Chondrocyte (in vitro differentiated cells): ENCODE measurements at places on chromosomes 3 and 15. TPM values are rescaled to one million over a fixed set of nuclear protein-coding genes. Genes with fewer than 3 reads are reported as not detected.

Gene PLA2G4F
- not detected in 3 replicates for total RNA-seq

Gene UTS2B
- 0.17 to 0.44 TPM in 2 of 3 replicates, not detected in the other for total RNA-seq

Gene ISLR
- total RNA-seq, result 49.6 to 143 TPM (median 53.3 TPM) in 3 replicates

Gene FRMD4B
- 3.7 to 10.6 TPM (median 4.1 TPM) in 3 replicates for total RNA-seq

Gene MYLK
- 319 to 405 TPM (median 393 TPM) in 3 replicates for total RNA-seq

Gene TIGIT
- not detected in 3 replicates for total RNA-seq

DNA sequence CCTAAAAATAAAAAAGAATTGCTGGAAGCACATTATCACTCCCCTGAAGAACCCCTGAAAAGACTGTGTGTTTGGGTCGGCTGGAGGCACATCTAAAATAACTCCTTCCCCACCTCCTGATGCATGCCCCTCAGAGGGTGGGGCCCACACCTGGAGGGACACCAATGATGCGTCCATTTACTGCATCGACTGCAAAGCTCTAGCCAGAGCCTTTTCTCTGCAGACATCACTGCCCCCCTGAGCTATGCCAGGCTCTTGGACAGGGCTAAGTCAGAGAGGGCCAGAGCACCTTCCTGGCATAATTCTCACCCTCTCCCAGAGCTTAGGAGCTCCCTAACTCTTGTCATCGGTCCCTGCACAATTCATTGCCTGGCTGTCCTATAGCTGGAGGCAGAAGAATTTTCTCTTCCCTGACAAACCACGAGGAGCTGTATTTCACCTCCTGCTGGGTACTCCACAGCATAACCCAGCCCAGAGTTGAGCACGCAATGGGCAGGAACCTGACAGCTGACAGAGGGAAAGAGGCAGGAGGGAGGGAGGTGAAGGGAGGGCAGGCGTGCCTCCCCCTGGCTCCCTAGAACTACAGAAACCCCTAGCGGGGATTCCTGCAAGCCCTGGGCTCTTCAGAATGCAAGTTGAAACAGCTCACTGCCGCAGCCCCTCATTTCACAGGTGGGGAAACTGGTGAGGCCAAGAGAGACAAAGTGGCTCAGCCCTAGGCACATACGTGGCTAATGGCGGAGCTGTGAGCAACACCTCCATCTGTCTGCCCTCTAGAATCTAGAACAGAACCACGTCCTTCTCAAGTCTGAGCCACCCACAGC lies 46.6 kb downstream of the XXYLT1 start:
- H3K27ac ChIP-seq, result peak overlapping the region; percentile 87
- H3K36me3 ChIP-seq, result peaks cover 8% of the 10 kb centered on the region
- H3K4me1 ChIP-seq, result peaks cover 53% of the 10 kb centered on the region

DNA sequence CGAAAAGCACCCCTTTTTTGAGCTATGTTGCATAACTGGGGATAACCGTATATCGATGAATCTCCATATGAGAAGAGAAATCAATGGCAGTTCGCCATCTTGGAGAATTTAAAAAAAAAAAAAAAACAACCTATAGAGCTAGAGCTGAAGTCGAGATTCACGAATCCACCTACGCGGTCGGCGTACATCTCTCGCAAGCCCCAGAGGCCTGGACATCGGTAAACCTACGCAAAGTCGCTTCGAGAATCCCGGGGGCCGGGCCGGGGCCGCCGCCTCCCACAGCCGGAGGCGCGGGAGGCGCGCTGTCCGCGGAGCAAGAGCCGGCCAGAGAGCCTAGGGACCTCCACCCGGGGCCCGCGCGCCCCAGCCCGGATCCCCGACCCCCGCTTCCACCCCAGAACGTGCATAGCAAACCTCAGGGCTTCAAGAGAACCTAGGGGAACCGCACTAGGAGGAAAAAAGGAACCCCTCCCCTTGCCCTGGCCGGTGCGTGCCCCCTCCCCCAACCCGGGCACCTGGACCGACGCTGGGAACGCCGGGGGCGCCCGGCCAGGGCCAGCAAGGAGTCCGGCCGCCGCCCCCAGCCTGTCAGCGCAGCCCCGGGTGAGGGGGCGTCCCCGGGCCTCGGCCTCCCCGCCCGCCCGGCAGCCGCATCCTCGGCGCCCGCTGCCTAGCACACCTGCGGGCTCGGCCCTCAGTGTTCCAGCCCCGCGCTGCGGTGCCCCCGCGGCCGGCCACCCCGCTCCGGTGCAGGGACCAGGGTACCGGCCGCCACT lies 567 bp downstream of the PFN2 start:
- DNase-seq, result no peak
- peak overlapping the region; percentile 99 for H3K27ac ChIP-seq
- peaks cover 59% of the 10 kb centered on the region for H3K4me1 ChIP-seq
- H3K27me3 ChIP-seq, result no peaks in the 10 kb centered on the region

DNA sequence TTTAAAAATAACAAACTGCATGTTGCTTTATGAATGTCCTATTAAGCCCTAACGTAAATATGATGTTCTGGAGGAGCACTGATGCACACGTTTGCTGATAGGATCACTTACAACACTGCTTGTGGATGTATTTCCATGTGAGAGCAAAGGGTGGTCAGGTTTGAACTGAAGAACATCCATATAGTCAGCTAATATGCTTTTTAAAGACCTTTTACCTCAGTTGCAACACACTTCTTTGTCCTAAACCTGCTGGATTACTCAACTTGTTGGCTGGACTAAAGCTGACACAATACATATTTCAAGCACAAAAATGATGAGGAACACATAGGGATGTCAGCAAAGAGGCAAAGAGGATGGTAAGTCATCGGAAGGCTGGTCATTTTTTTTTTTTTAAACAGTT lies 186.6 kb downstream of the TIGIT start:
- no peak for DNase-seq
- H3K4me3 ChIP-seq, result no peak overlapping the region
- H3K4me1 ChIP-seq, result peaks cover 48% of the 10 kb centered on the region
- H3K27me3 ChIP-seq, result no peaks in the 10 kb centered on the region
- H3K27ac ChIP-seq, result peak overlapping the region; percentile 51

GRCh38 chr15:78050441-78050809 lies 27.1 kb downstream of the TBC1D2B start:
- no peak for DNase-seq
- H3K4me1 ChIP-seq, result peaks cover 54% of the 10 kb centered on the region
- H3K27me3 ChIP-seq, result no peaks in the 10 kb centered on the region
- H3K36me3 ChIP-seq, result peaks cover 10% of the 10 kb centered on the region

DNA sequence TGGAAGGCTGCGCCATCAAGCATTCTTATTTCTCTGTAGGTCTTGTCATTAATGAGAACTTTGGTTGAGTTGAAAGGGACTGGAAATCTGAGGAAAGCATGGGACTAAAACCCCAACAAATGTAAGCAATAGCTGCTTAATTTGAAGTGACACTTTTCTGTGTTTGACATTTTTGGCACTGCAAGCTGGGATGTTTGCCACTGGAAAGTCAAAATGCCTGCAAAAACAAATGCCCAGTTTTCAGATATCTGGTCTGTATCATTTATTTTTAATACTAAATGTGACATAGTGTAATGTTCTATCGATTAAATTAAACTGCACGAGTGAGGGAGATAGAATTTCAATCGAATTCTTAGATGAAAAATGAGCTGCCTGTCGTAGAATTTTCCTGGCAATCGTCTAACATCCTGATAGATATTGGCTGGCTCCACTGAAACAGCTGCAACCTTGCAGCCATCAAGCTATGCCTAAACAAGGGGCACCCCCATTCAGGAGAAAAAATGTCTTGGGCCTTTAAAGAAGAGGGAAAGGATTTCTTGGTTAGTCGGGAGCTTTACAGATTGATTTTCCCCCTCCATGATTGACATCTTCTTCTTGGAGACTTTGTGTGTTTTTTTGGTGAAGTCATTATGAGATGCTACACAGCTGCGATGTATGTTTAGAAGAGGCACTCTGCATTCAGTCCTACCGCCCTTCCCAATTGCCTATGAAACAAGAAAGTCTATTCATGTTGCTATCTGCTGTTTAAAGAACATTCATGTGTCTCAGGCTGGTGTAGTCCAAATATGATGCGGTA lies 316.7 kb upstream of the TBL1XR1 start:
- H3K36me3 ChIP-seq, result no peaks in the 10 kb centered on the region
- no peaks in the 10 kb centered on the region for H3K27me3 ChIP-seq
- H3K4me3 ChIP-seq, result no peak overlapping the region
- H3K4me1 ChIP-seq, result peaks cover 12% of the 10 kb centered on the region

DNA sequence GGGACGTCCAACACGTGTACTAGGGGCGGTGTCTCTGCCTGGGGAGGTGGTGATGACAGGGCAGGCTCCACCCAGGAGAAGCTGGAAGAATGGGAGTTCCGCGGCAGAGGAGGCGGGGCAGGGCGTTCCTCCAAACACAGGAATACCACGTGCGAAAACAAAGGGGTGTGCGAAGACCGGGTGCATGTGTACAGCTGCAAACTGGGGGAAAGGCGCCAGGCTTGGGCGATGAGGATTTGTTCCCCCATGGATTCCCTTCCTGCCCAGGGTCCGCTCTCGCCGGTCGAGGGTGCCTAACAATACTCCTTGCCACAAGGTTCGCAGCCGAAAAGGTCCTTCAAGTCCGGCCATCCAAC lies 500 bp upstream of the ZSCAN2 start:
- H3K27ac ChIP-seq, result peak overlapping the region; percentile 91

- H3K27ac ChIP-seq, result peak overlapping the region; percentile 74
- no peak for DNase-seq
- H3K27me3 ChIP-seq, result no peaks in the 10 kb centered on the region
- no peak overlapping the region for H3K4me3 ChIP-seq
- peaks cover 14% of the 10 kb centered on the region for H3K4me1 ChIP-seq
Measured at GRCh38 chr15:50939911-50940310, 31.4 kb downstream of the AP4E1 start.

DNA sequence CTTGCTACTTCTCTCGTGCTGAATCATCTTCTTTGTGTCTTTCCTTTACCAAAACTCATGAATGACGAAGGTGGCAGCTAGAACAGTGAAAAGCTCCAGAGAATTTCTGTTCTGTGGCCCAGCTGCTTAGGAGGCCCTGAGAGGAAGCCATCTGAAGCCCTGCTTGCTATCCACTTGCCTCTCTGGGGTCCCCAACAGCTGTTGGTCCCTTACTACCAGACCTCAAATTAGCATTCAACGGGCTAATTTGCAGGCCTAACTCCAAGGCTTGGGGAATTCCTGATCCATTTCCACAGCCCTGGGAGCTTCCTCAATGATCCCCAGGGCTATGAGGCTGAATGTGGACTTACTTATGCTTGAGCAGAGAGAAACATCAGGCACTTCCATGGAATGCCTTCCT lies 37.5 kb upstream of the FSTL1 start:
- no peaks in the 10 kb centered on the region for H3K27me3 ChIP-seq
- DNase-seq, result no peak
- no peak overlapping the region for H3K4me3 ChIP-seq
- peaks cover 6% of the 10 kb centered on the region for H3K36me3 ChIP-seq
- H3K27ac ChIP-seq, result no peak overlapping the region
- H3K4me1 ChIP-seq, result peaks cover 18% of the 10 kb centered on the region

- no peak for DNase-seq
- H3K36me3 ChIP-seq, result peaks cover 3% of the 10 kb centered on the region
- H3K4me3 ChIP-seq, result no peak overlapping the region
- no peak overlapping the region for H3K27ac ChIP-seq
- H3K4me1 ChIP-seq, result peaks cover 37% of the 10 kb centered on the region
- H3K27me3 ChIP-seq, result no peaks in the 10 kb centered on the region
Measured at GRCh38 chr3:48553361-48553760, 3.2 kb downstream of the PFKFB4 start.

GRCh38 chr3:59084583-59084982 lies 34.8 kb upstream of the CFAP20DC start:
- H3K27ac ChIP-seq, result peak overlapping the region; percentile 9
- H3K4me1 ChIP-seq, result peaks cover 13% of the 10 kb centered on the region
- no peak overlapping the region for H3K4me3 ChIP-seq
- H3K36me3 ChIP-seq, result no peaks in the 10 kb centered on the region

- no peak for DNase-seq
- no peaks in the 10 kb centered on the region for H3K27me3 ChIP-seq
- peaks cover 15% of the 10 kb centered on the region for H3K4me1 ChIP-seq
- H3K27ac ChIP-seq, result no peak overlapping the region
Measured at GRCh38 chr15:57193161-57193560, 183.1 kb upstream of the CGNL1 start.

- no peaks in the 10 kb centered on the region for H3K36me3 ChIP-seq
- H3K4me3 ChIP-seq, result no peak overlapping the region
- no peaks in the 10 kb centered on the region for H3K27me3 ChIP-seq
- peaks cover 22% of the 10 kb centered on the region for H3K4me1 ChIP-seq
Measured at GRCh38 chr3:124685067-124685466, 45.2 kb upstream of the UMPS start.

DNA sequence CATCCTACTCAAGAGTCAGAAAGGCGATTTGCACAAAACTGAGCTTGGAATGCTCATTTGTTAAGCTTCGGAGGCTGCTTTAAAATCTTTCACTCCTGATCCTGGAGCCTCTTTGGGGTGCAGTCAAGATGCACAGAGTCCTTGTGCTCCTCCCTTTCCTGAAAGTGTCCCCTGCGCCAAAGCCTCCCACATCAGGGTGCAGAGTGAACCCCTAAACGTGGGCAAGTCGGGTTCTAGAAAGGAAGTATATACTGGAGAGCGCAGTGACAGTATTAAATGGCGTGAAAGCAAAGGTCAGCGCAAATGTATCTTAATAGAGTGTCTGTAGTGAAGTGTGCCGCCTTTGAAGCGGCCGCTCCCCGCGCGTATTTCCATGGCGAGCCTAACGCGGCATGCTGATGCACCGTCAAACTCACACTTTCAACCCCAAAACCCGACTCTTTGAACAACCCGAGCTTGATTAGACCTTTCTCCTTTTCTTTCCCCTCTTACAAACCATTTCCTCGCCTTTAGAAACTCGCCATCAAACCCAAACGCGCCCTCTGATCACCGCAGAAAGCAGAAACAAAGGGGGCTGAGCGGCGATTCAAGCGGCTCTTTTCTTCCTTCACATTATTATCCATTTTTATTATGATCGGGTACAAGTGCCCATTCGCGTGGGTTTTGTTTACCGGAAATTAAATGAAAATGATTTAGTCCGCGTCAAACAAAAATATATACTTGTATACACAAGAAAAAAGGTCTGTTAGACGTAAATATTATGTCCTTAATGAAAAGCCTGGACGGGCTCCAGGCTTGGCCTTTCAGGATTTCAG lies 18.3 kb downstream of the ZIC4 start:
- DNase-seq, result no peak
- H3K36me3 ChIP-seq, result peaks cover 8% of the 10 kb centered on the region
- peaks cover 19% of the 10 kb centered on the region for H3K4me1 ChIP-seq
- peaks cover 70% of the 10 kb centered on the region for H3K27me3 ChIP-seq
- H3K27ac ChIP-seq, result no peak overlapping the region
- no peak overlapping the region for H3K4me3 ChIP-seq

DNA sequence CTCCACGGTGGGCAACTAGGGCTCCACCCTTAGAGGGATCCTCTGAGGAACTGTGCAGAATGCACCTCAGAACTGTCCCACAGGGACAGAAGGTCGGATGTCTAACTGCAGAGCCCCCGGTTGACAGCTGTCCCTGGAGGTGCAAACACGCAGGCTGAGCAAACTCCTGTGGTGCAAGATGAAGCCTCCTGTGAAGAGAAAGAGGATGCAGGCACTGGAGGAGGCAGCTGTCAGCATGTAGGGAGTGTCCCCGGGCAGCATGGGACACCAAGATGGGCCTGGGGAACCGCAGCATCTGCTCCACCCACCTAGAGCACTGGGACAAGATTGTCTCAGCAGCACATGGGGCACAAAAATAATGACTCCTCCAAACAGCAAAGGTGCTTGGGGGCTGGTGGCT lies 258.9 kb downstream of the ABHD5 start:
- peaks cover 13% of the 10 kb centered on the region for H3K4me1 ChIP-seq
- peaks cover 18% of the 10 kb centered on the region for H3K27me3 ChIP-seq
- DNase-seq, result no peak
- peaks cover 2% of the 10 kb centered on the region for H3K36me3 ChIP-seq
- no peak overlapping the region for H3K27ac ChIP-seq
